ENCODE measurements at places on chromosomes 4 and X.

- no peak for DNase-seq
Measured at GRCh38 chr4:147821555-147821954, 89.7 kb downstream of the ARHGAP10 start.

- no peak for DNase-seq
Measured at GRCh38 chr4:5870701-5871100, 22.2 kb downstream of the CRMP1 start.

- no peak for DNase-seq
Measured at GRCh38 chr4:147704846-147705245, 20.9 kb upstream of the PRMT9 start.

- peak; percentile 38 for DNase-seq
Measured at GRCh38 chr4:74364652-74365491, at the start of gene EREG. Gene EREG (plus strand): TSS chr4:74365145. CDS start chr4:74365309, 164 bp downstream.

DNA sequence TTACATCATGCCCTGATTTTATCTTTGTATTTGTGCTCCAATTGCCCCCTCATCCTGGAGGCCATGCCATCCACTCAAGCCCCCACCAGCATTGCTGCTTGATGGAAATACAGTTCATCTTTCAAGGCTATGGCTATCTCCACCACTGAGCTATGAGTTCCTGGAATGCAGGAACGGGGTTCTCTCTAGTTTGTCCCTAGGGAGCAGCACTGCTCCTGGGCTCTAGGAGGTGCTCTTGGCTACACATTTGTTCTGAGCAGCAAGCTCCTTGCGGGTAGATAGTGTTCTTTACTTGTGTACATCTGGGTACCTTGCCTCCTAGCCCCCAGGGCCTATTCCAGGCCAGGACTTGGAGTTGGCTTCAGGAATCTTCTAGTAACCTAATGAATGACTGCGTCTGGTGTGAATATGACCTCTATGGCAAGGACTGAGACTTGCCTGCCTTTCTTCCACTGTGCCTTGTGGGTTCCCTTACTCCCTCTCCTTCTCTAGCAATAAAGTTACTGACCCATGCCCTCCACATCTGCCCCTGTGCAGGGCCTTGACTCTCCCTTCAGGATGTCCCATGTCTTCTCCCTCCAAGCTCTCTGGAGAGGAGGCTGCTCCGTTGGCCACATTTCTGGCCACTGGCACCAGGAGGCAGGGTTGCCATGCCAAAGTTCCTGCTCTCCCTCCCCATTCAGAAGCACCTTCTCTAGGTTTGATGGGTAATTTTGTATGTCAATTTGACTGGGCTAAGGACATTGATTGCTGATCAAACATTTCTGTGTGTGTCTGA is 7.6 kb downstream of the CITED1 start:
- no peak for DNase-seq

DNA sequence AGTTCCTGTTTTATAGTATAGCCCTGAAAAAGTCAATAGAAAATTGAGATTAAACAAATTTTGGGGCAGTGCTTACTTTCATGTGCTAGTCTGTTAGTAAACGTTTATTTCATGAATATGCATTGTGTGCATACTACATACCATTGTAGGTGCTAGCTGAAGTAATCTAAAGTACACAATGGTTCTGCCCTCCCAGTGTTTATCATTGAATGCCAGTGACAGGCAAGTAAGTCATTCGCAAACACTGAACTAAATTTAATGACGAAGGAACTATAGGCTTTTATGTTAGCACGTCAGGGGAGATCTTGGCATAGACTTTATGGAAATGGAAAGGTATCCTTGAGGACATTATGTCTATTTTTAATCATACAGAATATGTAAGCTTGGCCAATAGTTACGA is 426.9 kb upstream of the EPHA5 start:
- DNase-seq = no peak

- no peak for DNase-seq
Measured at GRCh38 chr4:89519771-89520320, 212.2 kb upstream of the GPRIN3 start.

DNA sequence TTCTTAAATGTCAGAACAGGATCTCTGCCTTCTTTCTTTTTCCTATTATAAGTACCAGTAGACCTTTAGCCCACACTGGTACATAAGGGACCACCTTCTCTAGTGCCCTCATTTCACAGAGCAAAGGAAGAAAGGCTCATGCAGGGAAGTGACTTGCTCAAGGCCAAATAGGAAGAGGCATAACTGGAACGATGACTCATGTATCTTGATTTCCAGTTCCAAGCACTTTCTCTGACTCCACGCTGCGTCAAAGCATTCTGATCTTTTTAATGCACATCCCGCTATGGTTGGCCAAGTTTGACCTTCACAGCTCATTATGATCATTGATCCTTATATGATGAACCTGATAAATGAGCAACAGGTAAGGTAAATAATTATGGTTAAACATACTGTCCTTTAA is 542.0 kb downstream of the GBA3 start:
- DNase-seq = no peak

DNA sequence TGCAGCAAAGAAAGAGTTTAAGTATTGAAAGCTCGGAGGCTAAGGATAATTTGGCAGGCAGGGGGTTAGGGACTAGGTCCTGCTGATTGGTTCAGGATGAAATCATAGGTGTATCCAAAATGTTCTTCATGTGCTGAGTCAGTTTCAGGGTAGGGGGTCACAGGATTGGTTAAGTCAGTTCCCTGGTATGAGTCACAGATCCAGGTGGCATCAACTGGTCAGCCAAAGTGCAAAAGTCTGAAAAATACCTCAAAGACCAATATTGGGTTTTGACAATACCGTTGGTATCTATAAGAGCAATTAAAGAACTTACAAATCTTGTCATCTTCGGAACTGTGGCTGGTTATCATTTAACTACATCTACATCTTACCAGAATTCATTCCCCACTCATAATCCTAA is 25.6 kb upstream of the PRDM8 start:
- no peak for DNase-seq

- no peak for DNase-seq
Measured at GRCh38 chr4:142563682-142564291, 282.3 kb downstream of the INPP4B start.

- DNase-seq = no peak
Measured at GRCh38 chr4:148649652-148650331, 207.6 kb upstream of the NR3C2 start.

DNA sequence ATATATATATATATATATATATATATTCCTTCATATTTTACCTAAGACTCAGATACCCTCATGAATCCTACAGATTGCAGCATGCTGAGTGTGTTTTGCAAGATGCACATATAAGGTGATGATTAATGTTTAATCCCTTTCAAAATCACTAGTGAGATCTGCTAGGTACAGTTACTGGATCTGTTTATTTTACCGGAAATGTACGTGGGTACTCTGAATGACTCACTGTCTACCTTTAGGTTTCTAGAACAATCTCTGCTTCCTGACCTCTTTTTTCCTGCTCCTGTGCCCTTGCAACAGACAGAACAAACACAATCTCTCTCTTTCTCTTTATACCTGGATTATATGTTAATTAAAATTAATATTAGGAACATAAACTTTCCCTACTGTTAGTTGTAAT is 379.6 kb downstream of the FAM133A start:
- DNase-seq = no peak

GRCh38 chr4:10734697-10735096 is 50.1 kb upstream of the CLNK start:
- no peak for DNase-seq

DNA sequence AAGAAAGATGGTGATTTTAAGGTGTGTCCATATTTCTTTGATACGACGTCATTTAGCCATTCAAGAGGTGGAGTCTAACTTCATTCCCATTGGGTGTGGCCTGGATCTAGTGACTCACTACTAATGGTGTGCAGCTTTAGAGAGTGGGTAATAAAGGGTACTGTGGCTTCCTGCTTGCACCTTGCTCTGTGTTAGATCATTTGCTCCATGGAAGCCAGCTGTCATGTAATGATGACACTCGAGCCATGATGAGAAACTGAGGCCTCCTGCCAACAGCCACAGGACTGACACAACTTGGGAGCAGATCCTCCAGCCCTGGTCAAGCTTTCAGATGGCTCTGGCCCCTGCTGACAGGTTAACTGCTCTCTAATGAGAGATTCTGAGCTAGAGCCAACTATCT is 82.0 kb downstream of the UNC5C start:
- DNase-seq = no peak

- DNase-seq = no peak
Measured at GRCh38 chrX:136589966-136590365, 58.0 kb downstream of the VGLL1 start.

- peak; percentile 6 for DNase-seq
Measured at GRCh38 chrX:130575831-130576389, 174.1 kb downstream of the RBMX2 start.

GRCh38 chr4:26033389-26033788 is 119.4 kb downstream of the SMIM20 start:
- DNase-seq = no peak

GRCh38 chrX:11386812-11387211 is 93.6 kb downstream of the AMELX start:
- DNase-seq = no peak

DNA sequence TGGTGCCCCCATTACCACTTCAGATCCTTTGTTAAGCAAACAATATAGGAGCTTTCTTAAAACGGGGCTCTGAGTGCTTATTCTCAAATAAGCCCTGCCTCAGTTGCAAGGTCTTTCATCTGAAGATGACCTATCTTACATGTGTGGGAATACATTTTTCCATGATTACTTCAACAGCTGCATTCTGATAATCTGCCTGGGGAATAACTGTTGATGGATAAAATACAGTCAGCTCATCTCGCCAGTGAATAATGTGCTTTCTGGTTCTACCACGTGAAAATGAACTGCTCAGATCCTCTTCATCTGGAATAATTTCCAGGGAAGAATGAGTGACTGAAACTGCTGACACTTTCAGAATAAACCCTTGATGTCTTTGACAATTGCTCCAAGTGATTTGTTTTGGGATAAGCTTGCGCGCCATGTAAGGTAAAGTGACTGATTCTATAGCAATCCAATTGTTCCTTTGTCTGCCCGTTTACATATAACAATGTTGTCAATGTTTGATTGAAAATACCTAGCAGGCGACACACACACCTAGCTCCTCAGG is 161.3 kb downstream of the RTL9 start:
- DNase-seq = no peak

GRCh38 chr4:56828784-56829535 is 7.5 kb upstream of the SPINK2 start:
- DNase-seq = no peak

- DNase-seq = no peak
Measured at GRCh38 chr4:160510928-160511327, 1408.0 kb downstream of the RAPGEF2 start.

DNA sequence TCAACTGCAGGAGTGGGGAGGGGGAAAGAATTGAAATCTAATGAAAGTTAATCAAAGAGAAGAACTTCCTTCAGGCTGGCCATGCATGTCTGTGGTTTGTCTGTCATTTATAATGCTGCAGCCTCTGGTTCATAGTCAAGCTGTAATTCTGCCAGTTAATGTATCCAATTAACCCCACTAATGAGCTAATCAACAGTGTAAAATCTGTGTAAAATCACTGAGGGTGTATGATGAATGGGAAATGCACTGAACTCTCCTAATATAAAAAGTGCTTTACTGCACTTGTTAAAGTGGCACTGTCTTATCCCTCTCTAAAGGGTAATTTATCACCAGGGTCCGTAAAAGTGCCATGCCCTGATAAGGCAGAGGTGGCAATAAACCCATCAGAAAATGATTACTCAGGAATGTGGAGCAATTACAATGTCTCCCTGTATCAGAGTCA is 798.1 kb downstream of the PDHA2 start:
- DNase-seq = peak; percentile 29

DNA sequence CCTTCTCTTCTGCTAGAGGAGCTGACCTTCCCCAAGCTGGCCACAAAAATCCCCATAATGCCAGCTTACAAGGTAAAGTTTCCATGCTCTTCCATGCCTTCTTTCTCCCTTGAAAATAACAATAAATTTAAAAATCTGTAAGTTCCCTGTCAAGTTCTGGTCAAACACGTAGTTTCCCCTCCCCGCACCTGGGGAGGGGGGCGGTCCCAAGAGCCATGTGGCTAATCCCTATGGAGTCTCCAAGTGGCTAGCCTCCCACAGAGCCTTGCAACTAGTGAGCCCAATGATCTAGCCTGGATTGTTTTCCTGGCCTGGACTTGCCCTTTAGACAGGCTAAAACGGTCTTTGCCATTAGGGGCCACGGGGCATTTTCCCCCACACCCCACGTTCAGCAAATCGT is 2.1 kb upstream of the NRK start:
- DNase-seq = no peak

- no peak for DNase-seq
Measured at GRCh38 chr4:86036736-86037135, 323.1 kb downstream of the MAPK10 start.

GRCh38 chr4:86558797-86559196 is 35.3 kb upstream of the PTPN13 start:
- DNase-seq = no peak

- DNase-seq = no peak
Measured at GRCh38 chrX:70022616-70023015, 27.1 kb downstream of the AWAT2 start.

DNA sequence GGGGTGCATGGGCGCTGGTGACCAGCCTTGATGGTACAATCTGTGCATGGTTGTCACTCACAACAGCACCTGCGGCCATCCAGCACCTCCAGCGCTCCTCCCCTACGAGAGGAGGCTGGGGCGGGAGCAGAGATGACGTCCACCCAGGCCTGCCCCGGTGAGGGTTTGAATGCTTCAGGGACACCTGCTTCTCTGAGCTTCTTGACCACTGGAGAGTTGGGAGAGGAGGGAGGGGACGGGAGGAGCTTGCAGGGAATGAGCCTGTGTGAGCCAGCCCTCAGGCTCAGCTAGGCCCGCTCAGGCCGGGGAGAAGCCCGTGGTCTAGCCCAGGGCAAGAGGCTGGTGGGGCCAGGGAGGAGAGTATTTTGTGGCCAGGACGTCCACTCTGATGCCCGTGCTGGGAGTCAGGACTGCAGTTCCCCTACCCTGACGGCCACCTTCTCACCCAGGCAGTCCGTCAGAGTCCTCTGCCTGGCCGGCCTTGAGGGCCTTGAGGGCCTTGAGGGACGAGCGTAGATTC is 59.2 kb downstream of the CPZ start:
- DNase-seq = no peak

GRCh38 chr4:110059556-110060191 is 138.7 kb downstream of the ELOVL6 start:
- no peak for DNase-seq

DNA sequence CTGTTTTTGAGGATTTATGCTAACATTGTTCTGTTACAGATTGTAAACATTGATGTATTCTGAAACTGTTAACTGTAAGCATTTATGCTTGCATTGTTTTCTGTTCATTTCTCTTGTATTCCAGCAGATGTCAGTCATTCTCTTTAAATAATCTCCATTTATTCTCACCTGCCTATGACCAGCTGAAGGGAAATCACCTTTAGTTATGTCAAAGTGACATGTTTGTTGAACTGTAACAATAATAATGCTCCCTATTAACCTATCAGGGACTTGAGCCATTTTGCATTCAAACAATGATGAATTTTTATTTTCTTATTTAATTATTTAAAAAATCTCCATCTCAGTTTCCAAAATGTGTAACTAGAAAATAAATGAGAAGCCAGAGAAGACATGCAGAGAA is 58.0 kb downstream of the SPCS3 start:
- DNase-seq = peak; percentile 22

- no peak for DNase-seq
Measured at GRCh38 chr4:113708250-113708649, 53.3 kb downstream of the CAMK2D start.

Data from left kidney (tissue), 8 donors.